ENCODE measurements at places on chromosomes 13 and 19.

DNA sequence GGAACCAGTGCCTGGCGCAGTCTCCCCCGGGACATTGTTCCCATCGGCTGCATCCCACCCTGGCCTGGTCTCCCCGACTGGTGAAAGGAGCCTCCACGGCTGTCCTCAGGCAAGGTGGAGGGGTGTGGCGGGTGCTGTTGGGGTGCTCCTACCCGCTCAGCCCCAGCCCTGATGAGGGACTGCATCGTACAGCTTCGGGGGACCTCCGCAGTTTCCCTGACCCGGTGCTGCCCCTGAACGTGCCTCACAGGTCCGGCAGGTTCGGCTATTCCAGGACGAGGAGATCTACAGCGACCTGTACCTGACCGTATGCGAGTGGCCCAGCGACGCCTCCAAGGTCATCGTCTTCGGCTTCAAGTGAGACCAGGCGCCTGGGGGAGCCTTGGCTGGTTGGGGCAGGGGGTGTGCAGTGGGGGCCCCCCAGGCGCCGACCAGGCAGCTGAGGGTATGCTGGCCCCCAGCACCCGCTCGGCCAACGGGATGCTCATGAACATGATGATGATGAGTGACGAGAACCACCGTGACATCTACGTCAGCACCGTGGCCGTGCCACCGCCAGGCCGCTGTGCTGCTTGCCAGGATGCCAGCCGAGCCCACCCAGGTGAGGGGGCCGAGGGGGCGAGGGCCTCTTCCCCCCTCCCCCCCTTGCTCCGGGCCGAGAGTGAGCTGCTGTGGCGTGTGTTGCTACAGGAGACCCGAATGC, 3.5 kb downstream of the DCAF15 start:
- DNase-seq = no peak

DNA sequence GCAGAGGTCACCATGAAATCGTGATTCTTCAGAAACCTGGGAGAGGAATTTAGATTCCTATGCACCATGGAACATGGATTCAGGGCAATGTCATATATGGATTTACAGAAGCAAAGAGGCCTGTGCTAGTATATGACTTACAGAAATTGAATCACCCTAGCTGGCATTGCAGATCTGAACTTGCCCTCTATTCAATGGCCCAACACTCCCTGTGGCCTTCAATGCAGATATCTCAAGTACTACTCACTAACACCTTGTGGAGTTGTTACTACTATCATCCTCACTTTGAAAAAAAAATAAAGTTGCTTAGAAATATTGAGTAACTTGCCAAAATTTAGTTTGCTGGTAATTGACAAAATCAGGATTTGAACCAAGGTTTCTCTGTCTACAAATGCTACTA, 305.4 kb upstream of the SLITRK1 start:
- no peak for DNase-seq

GRCh38 chr13:42367831-42368230, 95.9 kb downstream of the AKAP11 start:
- DNase-seq = no peak

DNA sequence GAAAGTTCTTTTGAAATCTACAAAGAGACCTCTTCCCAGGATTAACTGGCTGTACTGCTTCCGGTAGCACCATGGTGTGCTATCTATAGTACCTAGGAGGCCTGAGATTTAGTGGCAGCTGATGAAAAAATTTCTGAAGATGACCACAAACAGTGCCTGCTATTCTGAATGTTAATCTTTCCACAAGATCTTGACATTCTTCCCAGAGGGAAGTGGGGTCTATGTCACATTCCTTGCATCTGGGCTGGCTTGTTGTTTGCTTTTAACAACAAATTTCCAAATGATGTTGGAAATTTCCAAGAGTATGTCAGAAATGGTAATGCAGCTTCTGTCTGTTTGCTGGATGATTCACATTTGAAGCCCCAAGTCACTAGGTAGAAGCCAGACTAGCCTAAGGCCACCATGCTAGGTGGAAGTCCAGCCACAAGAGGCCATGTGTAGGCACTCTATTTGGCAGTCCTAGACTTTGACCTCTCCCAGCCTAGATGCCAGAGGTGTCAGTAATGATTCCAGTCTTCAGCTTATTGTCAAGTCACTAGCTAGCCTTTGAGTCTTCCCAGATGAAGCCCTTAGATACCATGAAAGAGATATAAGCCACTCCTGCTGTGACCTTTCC, 22.1 kb downstream of the SPART start:
- DNase-seq = no peak
